Mononuclear cell (primary cell): ENCODE measurements at places on chromosomes 13 and 19. TPM values are rescaled to one million over a fixed set of nuclear protein-coding genes. Genes with fewer than 3 reads are reported as not detected.

Gene CAPN12
- 1.8 TPM for total RNA-seq

Gene RAD23A
- total RNA-seq, result 48.8 TPM

Gene SLC27A5
- 1.9 TPM for total RNA-seq

Gene KISS1R
- 0.10 TPM for total RNA-seq

Gene FOSB
- 337 TPM for total RNA-seq

Gene CPB2
- total RNA-seq, result not detected

Gene ZNF808
- total RNA-seq, result 28.4 TPM

Gene C1QTNF9B
- total RNA-seq, result not detected

Gene ADAMTS10
- total RNA-seq, result 29.5 TPM

Gene C5AR1
- total RNA-seq, result 92.2 TPM
